ENCODE measurements at places on chromosomes 2 and 18.

DNA sequence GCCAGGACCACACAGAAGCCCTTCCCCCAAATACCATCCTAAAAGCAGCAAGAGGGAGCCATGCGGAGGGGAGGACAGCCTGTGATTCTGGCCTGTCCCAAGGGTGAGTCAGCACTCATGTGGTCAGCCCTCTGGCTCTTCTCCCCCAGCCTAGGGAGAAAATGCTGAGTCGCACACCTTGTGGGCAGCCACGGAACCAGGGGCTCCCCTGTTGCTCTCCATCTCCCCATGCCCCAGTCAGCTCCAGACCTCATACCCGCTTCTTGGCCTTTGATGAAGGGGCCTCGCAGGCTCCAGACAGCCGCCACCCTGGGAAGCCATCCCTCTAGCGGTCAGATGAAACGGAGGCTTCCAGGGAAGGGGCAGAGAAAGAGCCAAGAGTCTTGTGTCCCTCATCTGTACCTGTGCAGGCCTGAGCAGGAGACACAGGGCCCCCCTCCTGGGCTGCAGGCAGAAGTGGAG is 181.3 kb upstream of the SIX2 start:
- H3K27me3 ChIP-seq = no peaks in the 10 kb centered on the region
- H3K27ac ChIP-seq = peak overlapping the region; percentile 69
- DNase-seq = no peak
- H3K4me1 ChIP-seq = peaks cover 6% of the 10 kb centered on the region

GRCh38 chr2:118470297-118470696 is 377.2 kb downstream of the EN1 start:
- H3K4me3 ChIP-seq = no peak overlapping the region
- no peak for DNase-seq
- H3K4me1 ChIP-seq = no peaks in the 10 kb centered on the region
- no peaks in the 10 kb centered on the region for H3K27me3 ChIP-seq
- H3K36me3 ChIP-seq = no peaks in the 10 kb centered on the region

DNA sequence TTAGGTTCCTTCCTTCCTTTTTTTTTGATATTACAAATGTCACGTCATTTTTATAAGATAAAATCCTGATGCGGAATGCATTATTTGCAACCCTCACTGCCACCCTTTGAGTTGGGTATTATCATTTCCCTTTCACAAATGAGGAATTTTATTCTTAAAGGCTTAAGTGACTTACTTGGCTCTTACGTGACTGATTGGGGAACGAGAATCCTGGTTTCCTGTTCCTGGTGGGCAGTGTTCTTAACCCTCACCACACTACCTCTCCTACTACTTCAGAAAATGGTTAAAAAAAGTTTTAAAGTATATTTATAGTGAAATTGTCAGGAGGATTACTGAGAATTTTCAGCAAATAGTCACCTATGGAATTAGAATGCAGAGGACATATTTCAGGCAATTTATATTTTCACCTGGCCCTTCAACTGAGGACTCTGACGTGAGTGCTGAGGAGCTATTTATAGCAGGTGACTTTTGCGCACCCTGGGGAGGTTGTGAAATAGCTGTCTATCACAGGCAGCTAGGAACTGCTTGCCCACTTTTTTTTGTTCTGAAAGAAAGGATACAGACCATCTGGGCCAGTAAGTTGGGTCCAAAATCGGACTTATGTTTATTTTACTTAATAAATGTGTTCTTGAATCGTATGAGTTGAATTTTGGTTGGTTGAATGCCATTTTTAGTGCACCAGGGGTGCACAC is 18.7 kb upstream of the RASGRP3 start:
- DNase-seq = no peak
- no peaks in the 10 kb centered on the region for H3K4me1 ChIP-seq
- H3K27me3 ChIP-seq = no peaks in the 10 kb centered on the region
- no peak overlapping the region for H3K4me3 ChIP-seq
- H3K36me3 ChIP-seq = no peaks in the 10 kb centered on the region

DNA sequence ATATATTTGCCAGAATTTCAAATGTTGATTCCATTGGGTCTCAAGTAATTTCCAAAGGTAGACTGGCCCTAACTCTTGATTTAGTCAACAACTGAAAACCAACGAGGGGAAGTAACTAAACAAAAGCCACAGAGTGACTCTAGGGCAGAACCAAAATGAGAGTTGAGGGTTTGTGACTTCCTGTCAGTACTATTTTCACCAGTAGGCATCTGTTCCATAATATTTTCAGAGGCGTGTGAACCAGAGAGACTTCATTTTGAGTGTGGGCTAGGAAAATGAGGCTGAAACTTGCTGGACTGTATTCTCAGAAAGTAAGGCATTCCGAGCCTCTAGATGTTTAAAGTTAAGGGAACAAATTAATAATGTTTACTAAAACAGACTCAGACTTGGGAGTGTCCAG is 70.6 kb downstream of the GDF7 start:
- H3K36me3 ChIP-seq = no peaks in the 10 kb centered on the region
- H3K27ac ChIP-seq = no peak overlapping the region
- no peak overlapping the region for H3K4me3 ChIP-seq
- no peaks in the 10 kb centered on the region for H3K27me3 ChIP-seq
- DNase-seq = no peak

- peaks cover 7% of the 10 kb centered on the region for H3K4me1 ChIP-seq
- no peaks in the 10 kb centered on the region for H3K27me3 ChIP-seq
- no peak overlapping the region for H3K27ac ChIP-seq
- H3K4me3 ChIP-seq = no peak overlapping the region
Measured at GRCh38 chr2:231218366-231218765, 19.9 kb downstream of the ARMC9 start.

GRCh38 chr2:149857344-149857743 is 269.8 kb upstream of the MMADHC start:
- H3K36me3 ChIP-seq = no peaks in the 10 kb centered on the region
- H3K27ac ChIP-seq = no peak overlapping the region

DNA sequence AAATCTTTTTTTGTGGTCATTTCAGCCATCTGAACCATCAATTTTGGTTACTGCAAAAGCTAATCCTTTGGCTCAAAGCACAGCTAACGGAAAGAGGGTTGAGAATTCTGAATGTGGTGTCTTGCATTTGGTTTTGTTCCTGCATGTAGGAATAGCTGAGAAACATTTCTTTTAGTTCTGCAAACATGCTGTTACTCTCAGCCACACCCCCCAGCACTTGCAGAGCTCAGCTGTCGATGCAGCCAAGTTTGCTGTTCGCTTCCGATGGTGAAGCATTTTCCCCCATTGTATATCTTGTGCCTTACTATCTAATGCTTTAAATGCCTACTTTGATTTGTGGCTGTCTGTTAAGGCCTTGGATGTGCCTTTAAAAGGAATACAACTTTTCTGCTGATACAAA is 294.9 kb upstream of the FANCL start:
- no peaks in the 10 kb centered on the region for H3K4me1 ChIP-seq
- no peaks in the 10 kb centered on the region for H3K27me3 ChIP-seq
- H3K4me3 ChIP-seq = no peak overlapping the region
- no peak overlapping the region for H3K27ac ChIP-seq

GRCh38 chr2:240603846-240604245 is 17.3 kb downstream of the CAPN10 start:
- no peak for DNase-seq
- no peaks in the 10 kb centered on the region for H3K4me1 ChIP-seq
- no peaks in the 10 kb centered on the region for H3K36me3 ChIP-seq
- no peak overlapping the region for H3K27ac ChIP-seq
- no peak overlapping the region for H3K4me3 ChIP-seq

GRCh38 chr2:41718705-41719104 is 329.1 kb upstream of the PKDCC start:
- no peaks in the 10 kb centered on the region for H3K27me3 ChIP-seq
- no peaks in the 10 kb centered on the region for H3K36me3 ChIP-seq
- no peak overlapping the region for H3K27ac ChIP-seq
- DNase-seq = no peak
- no peaks in the 10 kb centered on the region for H3K4me1 ChIP-seq
- no peak overlapping the region for H3K4me3 ChIP-seq

- DNase-seq = no peak
- H3K36me3 ChIP-seq = no peaks in the 10 kb centered on the region
Measured at GRCh38 chr2:101420623-101421022, 33.3 kb upstream of the CREG2 start.

GRCh38 chr2:176105078-176105729 is 1.9 kb upstream of the HOXD11 start:
- DNase-seq = no peak
- peak overlapping the region; percentile 82 for H3K27ac ChIP-seq
- H3K27me3 ChIP-seq = no peaks in the 10 kb centered on the region
- peak overlapping the region; percentile 54 for H3K4me3 ChIP-seq
- H3K4me1 ChIP-seq = peaks cover 67% of the 10 kb centered on the region
- H3K36me3 ChIP-seq = no peaks in the 10 kb centered on the region

DNA sequence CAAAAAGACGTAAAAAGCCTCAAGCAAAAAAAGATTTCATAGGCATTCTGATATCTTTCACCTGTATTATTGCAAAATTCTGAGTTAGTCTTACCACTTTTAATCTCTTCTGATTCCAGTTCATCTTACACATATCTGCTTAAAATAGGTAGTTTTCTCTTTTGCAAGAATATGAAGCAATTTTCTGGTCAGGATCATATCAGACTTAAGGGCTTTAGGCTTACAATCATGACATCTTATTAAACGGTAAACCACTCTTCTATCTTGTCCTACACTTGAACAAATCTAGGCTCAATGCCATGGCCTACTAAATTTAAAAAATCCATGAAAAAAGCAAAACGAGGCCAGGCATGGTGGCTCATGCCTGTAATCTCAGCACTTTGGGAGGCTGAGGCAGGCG is 50.1 kb upstream of the GAREM1 start:
- no peaks in the 10 kb centered on the region for H3K36me3 ChIP-seq
- H3K27me3 ChIP-seq = no peaks in the 10 kb centered on the region
- H3K4me3 ChIP-seq = no peak overlapping the region
- no peaks in the 10 kb centered on the region for H3K4me1 ChIP-seq

GRCh38 chr2:72934683-72935610 is 17.6 kb downstream of the EMX1 start:
- H3K4me3 ChIP-seq = no peak overlapping the region
- H3K27ac ChIP-seq = no peak overlapping the region
- peaks cover 10% of the 10 kb centered on the region for H3K4me1 ChIP-seq
- H3K36me3 ChIP-seq = no peaks in the 10 kb centered on the region
- DNase-seq = no peak

DNA sequence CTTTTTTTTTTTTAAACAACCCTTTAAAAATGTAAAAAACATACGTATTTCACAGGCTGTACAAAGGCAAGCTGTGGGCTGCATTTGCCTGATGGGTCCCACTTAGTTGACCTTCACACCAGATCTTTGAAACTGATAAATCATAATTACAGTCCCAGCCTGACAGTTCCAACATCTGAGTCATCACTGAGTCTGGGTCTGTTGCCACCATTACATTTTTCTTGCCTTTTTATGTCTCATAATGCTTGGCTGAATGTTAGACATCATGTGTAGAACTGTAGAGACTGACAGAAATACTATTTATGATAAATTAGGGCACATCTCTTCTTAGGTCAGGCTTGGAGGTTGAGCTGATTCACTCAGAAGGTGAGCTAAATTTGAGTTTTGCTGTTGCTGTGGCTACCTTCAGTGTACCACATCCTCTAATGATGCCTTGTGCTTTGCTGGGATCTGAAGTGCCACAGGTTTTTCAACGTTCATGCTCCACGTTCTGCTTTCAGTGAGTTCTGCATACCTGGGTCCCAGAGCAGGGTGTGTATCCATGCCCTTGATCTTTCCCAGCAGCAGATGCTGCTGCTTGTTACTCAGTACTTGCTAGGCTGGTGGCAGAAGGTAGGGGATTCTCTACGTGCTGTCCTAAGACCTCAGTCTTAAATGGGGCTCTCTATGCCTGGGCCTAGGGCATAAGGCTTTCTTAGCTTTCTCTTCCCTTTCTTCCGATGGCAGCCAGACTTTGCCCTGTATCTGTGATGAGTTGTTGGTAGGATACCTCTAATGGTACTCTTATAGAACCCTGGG is 160.6 kb upstream of the SMAD7 start:
- DNase-seq = no peak
- no peaks in the 10 kb centered on the region for H3K27me3 ChIP-seq
- no peak overlapping the region for H3K4me3 ChIP-seq
- no peak overlapping the region for H3K27ac ChIP-seq
- no peaks in the 10 kb centered on the region for H3K4me1 ChIP-seq

DNA sequence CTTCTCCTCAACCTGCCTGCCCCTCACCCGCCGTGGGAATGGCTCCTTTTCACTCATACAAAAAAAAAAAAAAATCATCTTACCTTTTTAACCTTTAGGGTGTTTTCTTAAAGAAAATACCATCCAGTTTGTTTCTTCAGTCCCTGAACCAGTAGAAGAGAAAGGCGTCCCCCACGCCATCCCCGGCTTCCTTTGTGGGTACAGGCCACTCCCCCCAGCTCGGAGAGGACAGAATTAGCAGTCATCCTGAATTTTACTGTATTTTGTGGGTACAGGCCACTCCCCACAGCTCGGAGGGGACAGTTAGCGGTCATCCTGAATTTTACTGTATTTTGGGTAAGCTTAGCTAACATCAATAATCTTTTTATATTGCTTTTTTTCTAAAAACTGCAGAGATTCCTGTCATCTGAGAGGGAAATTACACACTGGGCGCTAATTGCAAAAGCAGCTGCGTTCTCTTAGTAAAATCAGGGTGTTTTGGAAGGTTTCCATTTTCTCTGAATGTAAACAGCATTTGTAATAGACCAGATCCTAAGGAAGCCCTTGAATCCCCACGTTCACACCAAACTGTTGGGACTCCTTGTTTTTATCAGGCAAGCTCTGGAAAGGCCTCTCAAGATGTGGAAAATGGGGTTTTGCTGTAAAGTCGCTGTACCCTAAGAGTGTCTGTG is 72.5 kb downstream of the NFATC1 start:
- no peaks in the 10 kb centered on the region for H3K4me1 ChIP-seq
- H3K4me3 ChIP-seq = no peak overlapping the region
- no peak for DNase-seq
- H3K36me3 ChIP-seq = no peaks in the 10 kb centered on the region

- no peak overlapping the region for H3K4me3 ChIP-seq
- H3K36me3 ChIP-seq = no peaks in the 10 kb centered on the region
- no peak for DNase-seq
- no peak overlapping the region for H3K27ac ChIP-seq
- H3K27me3 ChIP-seq = no peaks in the 10 kb centered on the region
Measured at GRCh38 chr2:60994131-60994530, 23.4 kb upstream of the PEX13 start.

- H3K27me3 ChIP-seq = no peaks in the 10 kb centered on the region
- no peak for DNase-seq
- no peak overlapping the region for H3K4me3 ChIP-seq
- H3K36me3 ChIP-seq = no peaks in the 10 kb centered on the region
- peaks cover 77% of the 10 kb centered on the region for H3K4me1 ChIP-seq
Measured at GRCh38 chr2:239223310-239224198, 177.3 kb downstream of the HDAC4 start.

- no peak overlapping the region for H3K4me3 ChIP-seq
- DNase-seq = no peak
- H3K27me3 ChIP-seq = no peaks in the 10 kb centered on the region
- H3K4me1 ChIP-seq = no peaks in the 10 kb centered on the region
- H3K27ac ChIP-seq = no peak overlapping the region
Measured at GRCh38 chr2:233093721-233094120, 33.6 kb downstream of the INPP5D start.

- H3K27ac ChIP-seq = no peak overlapping the region
- H3K4me1 ChIP-seq = no peaks in the 10 kb centered on the region
- H3K27me3 ChIP-seq = no peaks in the 10 kb centered on the region
- DNase-seq = no peak
Measured at GRCh38 chr2:162919111-162919510, 80.5 kb upstream of the KCNH7 start.

Measured in vagina (tissue), 2 donors.